ENCODE measurements at places on chromosomes 3 and 15.

- DNase-seq = no peak
These were observed 53.4 kb downstream of the RPLP1 start for GRCh38 chr15:69505956-69506556.

- no peak for DNase-seq
These were observed 559 bp upstream of the LRRN1 start for GRCh38 chr3:3798631-3799113.

DNA sequence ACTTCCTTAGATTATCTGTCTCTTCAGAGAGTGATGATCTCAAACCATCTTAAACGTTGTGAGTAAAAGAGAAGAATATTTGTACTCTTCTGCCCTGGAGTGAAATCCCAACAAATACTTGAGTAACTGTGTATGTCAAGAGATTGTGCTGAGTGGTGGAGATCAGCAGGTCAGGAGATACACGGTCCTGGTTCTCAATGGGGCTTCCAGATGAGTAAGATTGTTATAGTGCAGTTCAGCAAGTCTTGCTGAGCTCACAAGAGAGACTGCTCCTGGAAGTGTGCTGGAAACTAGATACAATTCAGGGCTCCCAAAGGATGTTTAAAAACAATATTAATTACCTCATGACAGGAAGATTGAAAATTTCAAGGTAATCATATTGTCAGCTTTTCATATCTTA is 184.3 kb downstream of the AKAP13 start:
- DNase-seq = no peak

- no peak for DNase-seq
These were observed 65.9 kb upstream of the PLXND1 start for GRCh38 chr3:129672412-129672811.

DNA sequence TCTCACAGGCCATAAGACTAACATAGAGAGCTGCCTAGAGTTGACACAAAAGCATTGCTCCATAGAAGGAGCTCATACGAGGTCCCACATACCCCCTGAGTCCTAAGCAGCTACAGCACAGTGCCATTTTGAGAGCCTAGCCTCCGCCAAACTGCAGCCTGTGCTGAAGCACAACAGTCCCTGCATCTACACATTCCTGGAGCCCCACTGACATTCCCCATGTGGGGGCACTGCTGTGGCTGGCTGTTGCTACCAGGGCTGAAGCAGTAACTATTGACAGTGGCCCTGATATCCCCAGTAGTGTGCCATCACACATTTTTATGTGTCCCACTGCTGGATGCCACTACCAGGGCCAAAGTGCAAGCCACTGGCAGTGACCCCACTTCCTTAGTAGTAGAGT is 80.3 kb downstream of the CERS3 start:
- DNase-seq = no peak

GRCh38 chr15:91561371-91562100 is 292.0 kb upstream of the SLCO3A1 start:
- peak; percentile 48 for DNase-seq

- no peak for DNase-seq
These were observed 10.8 kb downstream of the IP6K1 start for GRCh38 chr3:49775538-49775937.

DNA sequence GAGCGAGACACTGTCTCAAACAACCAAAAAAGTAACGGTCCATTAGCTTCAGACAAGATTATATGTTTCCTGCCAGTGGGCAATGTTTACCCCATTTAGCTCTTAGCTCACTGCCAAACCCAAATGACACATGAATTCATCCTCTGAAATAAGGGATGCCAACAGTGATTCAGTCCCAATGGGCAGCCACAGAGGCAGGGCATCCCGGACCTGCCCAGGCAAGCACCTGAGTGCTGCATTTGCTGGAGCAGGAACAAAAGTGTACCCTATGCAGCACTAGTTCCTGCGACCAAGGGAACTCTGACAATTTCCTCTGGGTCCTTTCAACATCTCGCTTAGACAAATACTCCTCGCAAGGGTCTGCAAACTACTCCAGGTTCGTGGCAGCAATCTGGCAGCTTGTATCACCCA is 8.0 kb downstream of the IP6K2 start:
- DNase-seq = no peak

- DNase-seq = no peak
These were observed 697 bp upstream of the TRIM69 start for GRCh38 chr15:44735482-44736180.

DNA sequence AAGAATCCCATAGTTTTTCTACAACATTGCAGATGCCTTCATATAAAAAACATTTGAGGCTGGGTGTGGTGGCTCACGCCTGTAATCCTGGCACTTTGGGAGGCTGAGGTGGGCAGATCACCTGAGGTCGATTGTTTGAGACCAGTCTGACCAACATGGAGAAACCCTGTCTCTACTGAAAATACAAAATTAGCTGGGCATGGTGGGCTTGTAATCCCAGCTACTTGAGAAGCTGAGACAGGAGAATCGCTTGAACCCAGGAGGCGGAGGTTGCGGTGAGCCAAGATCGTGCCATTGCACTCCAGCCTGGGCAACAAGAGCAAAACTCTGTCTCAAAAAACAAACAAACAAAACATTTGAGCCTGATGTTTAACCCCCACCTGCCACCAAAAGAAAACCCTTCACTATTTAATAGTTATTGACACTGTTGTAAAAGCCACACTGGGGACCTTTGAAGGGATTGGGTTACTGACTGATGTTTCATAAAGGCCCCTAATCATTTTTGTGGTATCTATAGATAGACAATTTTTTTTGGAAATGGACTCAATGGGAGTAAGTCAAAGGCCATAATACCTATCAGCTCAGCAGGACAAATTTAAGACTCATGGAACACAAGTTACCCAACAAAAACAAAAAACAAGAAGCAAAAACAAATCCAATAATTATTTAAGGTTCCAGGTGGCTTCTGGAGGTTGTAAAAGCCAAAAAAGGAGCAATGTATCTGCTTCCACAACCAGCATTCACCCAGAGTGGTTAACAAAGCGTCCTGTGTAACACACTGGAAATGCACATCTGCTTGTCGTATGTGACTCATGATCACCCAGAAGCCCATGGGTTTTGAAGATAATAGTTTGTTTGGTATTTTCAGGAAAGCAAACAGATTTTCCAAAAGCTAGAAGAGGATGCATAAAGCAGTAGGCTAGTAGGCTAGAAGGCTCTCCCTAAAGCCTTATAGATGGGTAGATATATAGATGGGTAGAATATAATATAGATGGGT is 41.2 kb downstream of the CDCP1 start:
- no peak for DNase-seq

DNA sequence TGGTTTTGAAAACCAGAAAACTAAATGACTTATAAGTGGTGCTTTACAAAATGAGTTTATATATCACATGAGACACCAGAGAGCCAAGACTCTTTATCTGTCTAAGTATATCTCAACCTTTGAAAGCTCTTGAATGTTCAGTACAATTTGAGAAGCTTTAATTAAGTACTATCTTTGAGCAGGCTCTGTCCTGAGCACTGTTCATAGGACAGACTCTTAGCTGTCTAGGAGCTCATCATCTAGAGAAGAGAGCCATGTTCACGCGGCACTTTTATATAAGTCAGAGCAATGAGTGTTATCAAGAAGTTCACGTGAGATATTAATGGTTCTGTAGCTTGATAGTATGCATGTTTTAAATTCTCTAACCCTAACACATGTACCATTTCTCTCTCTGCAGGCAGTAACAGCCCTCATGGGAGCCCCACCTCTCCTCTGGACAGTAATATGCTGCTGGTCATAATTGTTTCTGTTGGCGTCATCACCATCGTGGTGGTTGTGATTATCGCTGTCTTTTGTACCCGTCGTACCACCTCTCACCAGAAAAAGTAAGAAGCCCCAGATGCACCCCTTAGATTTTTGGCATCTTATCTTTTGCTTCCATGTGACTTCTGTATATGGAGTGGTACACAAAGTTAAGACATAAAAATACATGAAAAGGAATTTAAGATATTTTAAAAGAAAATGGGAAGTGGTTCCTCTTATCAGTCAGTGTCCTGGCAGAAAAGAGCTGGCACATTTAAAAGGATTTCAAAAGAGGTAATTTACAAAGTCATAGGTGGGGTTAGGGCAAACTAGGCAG is 86.0 kb downstream of the HCN4 start:
- DNase-seq = no peak

DNA sequence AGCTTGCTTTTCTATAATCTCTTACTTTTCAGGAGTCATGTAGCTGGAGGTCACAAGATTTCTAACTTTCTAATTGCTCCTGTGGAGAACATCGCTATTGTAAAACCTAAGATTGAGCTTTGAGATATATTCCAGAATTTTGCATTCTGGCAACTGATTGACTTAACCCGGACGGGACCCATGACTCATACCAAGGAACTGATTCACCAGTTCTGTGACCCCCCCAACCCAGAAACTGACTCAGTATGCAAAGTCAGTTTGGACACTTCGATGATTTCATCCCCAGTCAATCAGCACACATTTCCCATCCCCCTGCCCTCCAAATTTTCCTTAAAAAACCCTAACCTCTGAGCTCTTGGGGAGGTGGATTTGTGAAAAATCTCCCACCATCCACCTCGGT is 396.5 kb upstream of the GBE1 start:
- peak; percentile 8 for DNase-seq

DNA sequence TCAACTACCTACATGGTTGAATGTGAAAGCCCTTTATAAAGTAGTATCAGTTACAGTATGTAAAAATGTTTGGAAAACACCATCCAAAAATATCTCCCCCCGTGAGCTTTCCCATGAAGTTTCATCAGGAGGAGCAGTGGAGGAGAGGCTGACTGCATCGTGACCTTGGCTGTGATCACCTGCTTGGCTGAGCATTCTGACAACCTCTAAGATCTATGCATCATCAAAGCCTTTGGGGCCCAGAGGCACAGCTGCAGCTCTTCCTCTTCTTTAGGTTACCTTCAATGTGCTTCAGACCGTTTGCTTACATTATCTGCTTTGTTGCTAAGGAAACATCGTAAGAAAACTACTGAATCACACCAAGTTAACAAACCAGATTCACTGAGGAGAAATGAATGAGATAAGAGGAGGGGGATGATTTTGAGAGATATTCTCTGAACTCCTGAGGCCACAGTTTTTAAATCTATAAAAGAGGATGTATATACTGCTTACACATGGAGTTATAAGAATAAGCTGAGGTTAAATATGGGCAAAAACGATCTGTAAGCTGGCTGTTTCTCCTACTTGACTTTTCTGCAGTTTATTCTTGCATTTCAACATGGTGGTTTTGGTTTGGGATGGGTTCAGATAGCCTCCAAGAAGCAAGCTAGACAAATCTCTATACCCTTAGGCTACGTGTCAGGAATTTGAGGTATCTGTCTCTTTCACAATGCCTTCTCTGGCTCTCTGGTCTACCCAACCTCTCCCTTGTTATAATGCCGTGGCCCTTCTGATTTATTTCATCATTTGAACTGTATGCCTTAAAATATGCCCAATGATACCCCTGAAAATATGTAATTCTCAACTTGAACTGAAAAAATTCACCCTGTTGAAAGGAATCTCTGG is 4.0 kb downstream of the GCSAM start:
- no peak for DNase-seq

DNA sequence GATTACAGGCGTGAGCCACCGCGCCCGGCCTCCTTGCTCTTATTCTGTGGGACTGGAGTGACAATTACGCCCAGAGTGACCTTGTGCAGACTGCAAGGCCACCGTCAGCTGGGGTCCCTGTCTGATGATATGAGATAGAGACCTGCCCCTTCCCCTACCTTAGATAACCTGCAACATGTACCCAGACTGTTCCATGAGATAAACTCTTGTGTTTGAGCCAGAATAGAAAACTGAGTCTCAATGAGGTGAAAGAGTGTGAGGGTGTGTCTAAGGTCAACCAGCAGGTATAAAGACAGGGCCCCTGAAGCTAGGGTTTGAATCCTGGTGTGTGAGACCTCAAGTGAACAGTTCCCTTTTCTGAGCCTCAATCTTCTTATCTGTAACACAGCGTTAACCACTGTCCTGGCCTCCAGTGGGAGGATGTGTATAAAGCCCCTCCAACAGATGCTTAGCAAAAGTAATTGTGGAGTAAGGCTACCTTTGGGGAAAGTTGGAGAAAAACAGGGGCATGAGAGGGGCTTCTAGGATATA is 6.0 kb downstream of the TADA3 start:
- no peak for DNase-seq

DNA sequence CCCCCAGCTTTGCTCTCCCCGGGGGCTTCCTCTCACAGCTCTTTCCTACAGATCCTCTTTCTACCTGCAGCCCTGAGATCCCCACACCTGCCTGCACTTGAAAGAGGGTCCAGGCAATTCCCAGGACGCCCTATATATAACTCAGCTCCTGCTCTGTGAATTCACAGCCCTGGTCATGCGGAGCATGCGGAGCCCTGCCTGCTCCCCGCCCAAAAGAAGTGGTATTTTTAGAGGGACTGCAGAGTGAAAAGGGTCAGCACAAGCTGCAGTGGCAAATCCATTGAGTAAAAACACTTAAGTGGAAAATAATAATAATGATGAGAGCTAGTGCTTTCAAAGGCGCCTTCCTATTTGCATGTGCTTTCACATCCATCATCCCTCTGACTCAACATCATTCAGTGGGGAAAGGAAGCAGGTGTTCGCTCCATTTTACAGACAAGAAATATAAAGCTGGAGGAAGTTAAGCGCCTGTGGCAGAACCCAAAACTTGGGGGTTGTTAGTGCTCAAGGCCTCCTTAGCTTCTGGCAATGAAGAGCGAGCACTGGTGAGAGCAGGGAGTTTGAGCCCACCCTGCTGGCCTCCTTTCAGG is 76.3 kb upstream of the LIPC start:
- no peak for DNase-seq

- no peak for DNase-seq
These were observed 28.7 kb downstream of the ADAMTSL3 start for GRCh38 chr15:83682476-83683088.

- DNase-seq = no peak
These were observed 175.6 kb downstream of the SSR3 start for GRCh38 chr3:156379327-156379726.

DNA sequence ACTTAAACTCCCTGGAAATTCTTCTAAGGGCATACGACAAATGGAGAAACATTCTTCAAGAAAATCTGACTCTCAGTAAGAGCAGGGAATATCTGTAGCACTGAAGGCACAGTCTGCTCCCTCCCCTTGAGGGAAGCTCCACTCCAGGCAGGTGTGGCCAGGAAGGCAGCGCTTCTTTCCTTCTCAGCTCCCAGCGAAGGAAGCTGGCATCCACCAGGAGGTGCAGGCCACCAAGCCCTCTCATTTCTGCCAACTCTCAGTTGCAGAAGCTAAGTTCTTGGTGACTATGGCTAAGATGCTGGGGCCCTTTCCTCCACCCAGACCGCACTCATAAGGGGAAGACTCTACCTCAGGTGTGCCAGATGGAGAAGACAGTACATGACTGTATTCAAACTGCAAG is 37.7 kb upstream of the SLC41A3 start:
- DNase-seq = no peak

- no peak for DNase-seq
These were observed 101.1 kb downstream of the LRIG1 start for GRCh38 chr3:66399529-66400232.
